ENCODE measurements at places on chromosomes 1 and 21. TPM values are rescaled to one million over a fixed set of nuclear protein-coding genes. Genes with fewer than 3 reads are reported as not detected.

The GBP4 gene
- total RNA-seq = 0.08 TPM

The C4BPB gene
- 1.9 TPM for total RNA-seq

The ZMYND12 gene
- 0.41 TPM for total RNA-seq

The NPHS2 gene
- total RNA-seq = not detected

The SPATA6 gene
- 1.9 TPM for total RNA-seq

The UMODL1 gene
- not detected for total RNA-seq

The PTPN22 gene
- total RNA-seq = not detected

The KIF2C gene
- 39.3 TPM for total RNA-seq

The CFH gene
- total RNA-seq = 5.3 TPM

The NTPCR gene
- total RNA-seq = 89.7 TPM

The CXADR gene
- 12.2 TPM for total RNA-seq

The SELE gene
- total RNA-seq = not detected

The TEX38 gene
- not detected for total RNA-seq

The AMPD1 gene
- total RNA-seq = not detected

The TRNP1 gene
- 266 TPM for total RNA-seq

The TEDDM1 gene
- total RNA-seq = not detected

The VWA5B1 gene
- not detected for total RNA-seq

The COA6 gene
- total RNA-seq = 93.5 TPM

The FOXE3 gene
- not detected for total RNA-seq

The CAMSAP2 gene
- total RNA-seq = 21.5 TPM

The ADAMTS1 gene
- total RNA-seq = 0.05 TPM

The PCSK9 gene
- total RNA-seq = 3.0 TPM

The LCE2C gene
- not detected for total RNA-seq

The POU3F1 gene
- not detected for total RNA-seq

The TRPM2 gene
- 8.1 TPM for total RNA-seq

The MAP3K7CL gene
- 2.0 TPM for total RNA-seq

The PRCC gene
- 75.7 TPM for total RNA-seq

The G0S2 gene
- 3.6 TPM for total RNA-seq

The HOOK1 gene
- total RNA-seq = 0.27 TPM

The NCF2 gene
- 1.9 TPM for total RNA-seq

The C1QA gene
- not detected for total RNA-seq

The GORAB gene
- 6.4 TPM for total RNA-seq

The CLCNKB gene
- not detected for total RNA-seq

The HRNR gene
- total RNA-seq = not detected

The PODN gene
- not detected for total RNA-seq

The NUDT4B gene
- 1.6 TPM for total RNA-seq

The PDPN gene
- total RNA-seq = not detected

The NUP210L gene
- not detected for total RNA-seq

The SPATA21 gene
- not detected for total RNA-seq

The VPS13D gene
- total RNA-seq = 5.6 TPM

The LPAR3 gene
- 0.16 TPM for total RNA-seq

The TLR5 gene
- total RNA-seq = 0.31 TPM

The CRP gene
- not detected for total RNA-seq

The HPDL gene
- total RNA-seq = 3.6 TPM

The FRRS1 gene
- 1.5 TPM for total RNA-seq

The VHLL gene
- total RNA-seq = not detected

The TACSTD2 gene
- total RNA-seq = not detected

The KRTAP7-1 gene
- not detected for total RNA-seq

The MAN1C1 gene
- total RNA-seq = 0.30 TPM

The CD34 gene
- total RNA-seq = not detected

The CLCNKA gene
- total RNA-seq = not detected

The MIXL1 gene
- total RNA-seq = not detected

The AKT3 gene
- total RNA-seq = 21.3 TPM

The PRKCZ gene
- 9.6 TPM for total RNA-seq

The CCDC27 gene
- not detected for total RNA-seq

Measured in A549 treated with Mapracorat at 1 μM for 4 hours (cell line).